Esophagus (tissue), 2 donors: ENCODE measurements at places on chromosomes 3 and 15. TPM values are rescaled to one million over a fixed set of nuclear protein-coding genes. Genes with fewer than 3 reads are reported as not detected.

Gene CFAP20DC
- 14.1 TPM for polyA plus RNA-seq

Gene FBXO40
- polyA plus RNA-seq: not detected

Gene C2CD4A
- polyA plus RNA-seq: 0.04 TPM

Gene OR4M2
- polyA plus RNA-seq: not detected

Gene PODXL2
- 2.5 TPM for polyA plus RNA-seq

Gene UQCC5
- polyA plus RNA-seq: 20.9 TPM

Gene CCR8
- polyA plus RNA-seq: not detected

Gene OR5H1
- polyA plus RNA-seq: not detected

Gene CTXND1
- polyA plus RNA-seq: 0.02 TPM

Gene SLC12A1
- polyA plus RNA-seq: not detected

Gene CHL1
- polyA plus RNA-seq: 3.4 TPM

Gene DPPA4
- not detected for polyA plus RNA-seq

Gene CBLB
- 3.8 TPM for polyA plus RNA-seq

Gene PEX11A
- 4.2 TPM for polyA plus RNA-seq

Gene CAND2
- 1.2 TPM for polyA plus RNA-seq

Gene LMLN
- 2.4 TPM for polyA plus RNA-seq

Gene ASB7
- polyA plus RNA-seq: 1.9 TPM

Gene NR1I2
- polyA plus RNA-seq: 0.08 TPM

Gene ZMYND10
- polyA plus RNA-seq: 0.29 TPM

Gene MKRN3
- 1.5 TPM for polyA plus RNA-seq

Gene SCN11A
- polyA plus RNA-seq: 0.02 TPM

Gene UBAP1L
- polyA plus RNA-seq: 5.7 TPM

Gene AMOTL2
- polyA plus RNA-seq: 21.2 TPM

Gene TP63
- polyA plus RNA-seq: 57.2 TPM

Gene EPHA6
- polyA plus RNA-seq: 0.38 TPM

Gene PRR20G
- polyA plus RNA-seq: not detected

Gene RTP1
- not detected for polyA plus RNA-seq

Gene IL17RD
- 0.31 TPM for polyA plus RNA-seq

Gene MUSTN1
- 7.0 TPM for polyA plus RNA-seq

Gene AGBL1
- polyA plus RNA-seq: 0.01 TPM

Gene NTRK3
- 0.61 TPM for polyA plus RNA-seq

Gene GAP43
- 0.08 TPM for polyA plus RNA-seq

Gene ST8SIA2
- 0.02 TPM for polyA plus RNA-seq

Gene PP2D1
- polyA plus RNA-seq: not detected

Gene SQOR
- polyA plus RNA-seq: 75.6 TPM

Gene THSD4
- polyA plus RNA-seq: 49.7 TPM

Gene STAC
- polyA plus RNA-seq: 0.20 TPM

Gene ABI3BP
- polyA plus RNA-seq: 4.0 TPM

Gene ABTB1
- polyA plus RNA-seq: 15.4 TPM

Gene FOXB1
- not detected for polyA plus RNA-seq

Gene P2RY12
- 0.16 TPM for polyA plus RNA-seq

Gene PXYLP1
- polyA plus RNA-seq: 1.1 TPM

Gene PBRM1
- 12.0 TPM for polyA plus RNA-seq

Gene HDAC11
- 12.9 TPM for polyA plus RNA-seq

Gene OR5K2
- not detected for polyA plus RNA-seq

Gene GOLGA6B
- polyA plus RNA-seq: not detected

Gene NT5DC2
- 81.7 TPM for polyA plus RNA-seq

Gene ARRDC4
- polyA plus RNA-seq: 4.5 TPM

Gene HGD
- polyA plus RNA-seq: 0.06 TPM

Gene SNTN
- not detected for polyA plus RNA-seq

Gene TSPAN3
- polyA plus RNA-seq: 56.9 TPM

Gene C3orf49
- polyA plus RNA-seq: not detected

Gene AHSG
- polyA plus RNA-seq: 0.06 TPM
